ENCODE measurements at places on chromosomes 5 and 9. TPM values are rescaled to one million over a fixed set of nuclear protein-coding genes. Genes with fewer than 3 reads are reported as not detected.

GRCh38 chr5:61974680-61975079, 331.3 kb upstream of the KIF2A start:
- H3K36me3 ChIP-seq: no peaks in the 10 kb centered on the region
- no peak overlapping the region for H3K27ac ChIP-seq
- peak; percentile 11 for DNase-seq
- H3K4me1 ChIP-seq: no peaks in the 10 kb centered on the region

Gene SOHLH1
- not detected for total RNA-seq

DNA sequence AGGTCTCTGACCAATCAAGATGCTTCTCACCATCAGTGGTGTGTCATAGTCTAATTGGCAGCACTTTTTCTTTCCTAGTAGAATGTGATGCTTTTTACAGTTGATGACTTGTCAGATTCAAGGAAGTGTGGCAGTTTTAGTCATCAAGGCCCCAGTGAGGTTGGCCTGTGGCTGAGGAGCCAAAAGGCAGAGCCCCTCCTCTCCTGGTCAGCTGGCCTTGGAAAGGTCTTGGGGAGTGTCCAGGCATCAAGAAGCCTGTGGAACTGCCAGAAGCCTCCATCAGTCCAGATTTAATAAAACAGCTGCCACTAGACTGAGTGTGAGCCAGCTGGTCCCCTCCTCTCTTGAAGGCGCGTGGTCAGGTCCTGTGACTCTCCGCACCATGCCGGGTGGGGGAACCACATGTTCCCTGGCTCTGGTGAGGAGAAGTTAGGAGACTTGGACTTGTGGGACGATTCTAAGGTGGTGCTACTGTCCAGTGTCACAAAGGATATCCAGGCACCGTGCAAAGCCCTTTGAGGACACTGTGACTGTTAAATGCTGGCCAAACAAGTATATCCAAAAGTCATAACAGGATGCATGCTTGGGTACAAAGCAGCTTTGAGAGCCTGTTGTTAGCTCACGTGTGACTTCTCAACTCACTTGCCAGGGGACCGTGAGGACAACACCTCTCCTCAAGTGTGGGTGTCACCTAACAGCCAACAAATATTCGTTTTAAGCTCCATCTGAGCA, 6.1 kb upstream of the ANGPTL2 start:
- H3K4me1 ChIP-seq: no peaks in the 10 kb centered on the region
- DNase-seq: no peak
- H3K27me3 ChIP-seq: peaks cover 2% of the 10 kb centered on the region
- H3K36me3 ChIP-seq: no peaks in the 10 kb centered on the region
- no peak overlapping the region for H3K4me3 ChIP-seq

- H3K4me3 ChIP-seq: no peak overlapping the region
- no peak overlapping the region for H3K27ac ChIP-seq
- no peaks in the 10 kb centered on the region for H3K36me3 ChIP-seq
- DNase-seq: no peak
These were observed 176.4 kb upstream of the PITX1 start for GRCh38 chr5:135210286-135211055.

Gene ADRA1B
- not detected for total RNA-seq

Gene POLR3G
- total RNA-seq: 24.0 TPM

Gene SPATA31C1
- not detected for total RNA-seq

GRCh38 chr5:147892696-147893296, 13.5 kb downstream of the C5orf46 start:
- H3K4me1 ChIP-seq: no peaks in the 10 kb centered on the region
- DNase-seq: no peak
- H3K27ac ChIP-seq: no peak overlapping the region
- peaks cover 8% of the 10 kb centered on the region for H3K27me3 ChIP-seq

Gene SV2C
- 0.07 TPM for total RNA-seq

Gene OBP2A
- not detected for total RNA-seq

DNA sequence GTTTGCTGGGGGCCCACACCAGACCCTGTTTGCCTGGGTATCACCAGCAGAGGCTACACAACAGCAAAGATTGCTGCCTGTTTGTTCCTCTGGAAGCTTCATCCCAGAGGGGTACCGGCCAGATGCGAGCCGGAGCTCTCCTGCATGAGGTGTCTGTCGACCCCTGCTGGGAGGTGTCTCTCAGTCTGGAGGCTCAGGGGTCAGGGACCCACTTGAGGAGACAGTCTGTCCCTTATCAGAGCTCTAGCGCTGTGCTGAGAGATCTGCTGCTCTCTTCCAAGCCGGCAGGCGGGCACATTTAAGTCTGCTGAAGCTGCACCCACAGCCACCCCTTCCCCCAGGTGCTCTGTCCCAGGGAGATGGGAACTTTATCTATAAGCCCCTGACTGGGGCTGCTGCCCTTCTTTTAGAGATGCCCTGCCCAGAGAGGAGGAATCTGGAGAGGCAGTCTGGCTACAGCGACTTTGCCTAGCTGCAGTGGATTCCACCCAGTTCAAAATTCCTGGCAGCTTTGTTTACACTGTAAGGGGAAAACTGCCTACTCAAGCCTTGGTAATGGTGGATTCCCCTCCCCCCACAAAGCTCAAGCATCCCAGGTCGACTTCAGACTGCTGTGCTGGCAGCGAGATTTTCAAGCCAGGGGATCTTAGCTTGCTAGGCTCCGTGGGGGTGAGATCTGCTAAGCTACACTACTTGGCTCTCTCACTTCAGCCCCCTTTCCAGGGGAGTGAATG, 206.0 kb upstream of the TLX3 start:
- no peaks in the 10 kb centered on the region for H3K4me1 ChIP-seq
- H3K36me3 ChIP-seq: no peaks in the 10 kb centered on the region
- no peak overlapping the region for H3K27ac ChIP-seq

- H3K4me3 ChIP-seq: peak overlapping the region; percentile 67
- DNase-seq: no peak
- H3K27me3 ChIP-seq: peaks cover 41% of the 10 kb centered on the region
- no peaks in the 10 kb centered on the region for H3K36me3 ChIP-seq
These were observed 1.2 kb upstream of the TJP2 start for GRCh38 chr9:69172895-69173294.

DNA sequence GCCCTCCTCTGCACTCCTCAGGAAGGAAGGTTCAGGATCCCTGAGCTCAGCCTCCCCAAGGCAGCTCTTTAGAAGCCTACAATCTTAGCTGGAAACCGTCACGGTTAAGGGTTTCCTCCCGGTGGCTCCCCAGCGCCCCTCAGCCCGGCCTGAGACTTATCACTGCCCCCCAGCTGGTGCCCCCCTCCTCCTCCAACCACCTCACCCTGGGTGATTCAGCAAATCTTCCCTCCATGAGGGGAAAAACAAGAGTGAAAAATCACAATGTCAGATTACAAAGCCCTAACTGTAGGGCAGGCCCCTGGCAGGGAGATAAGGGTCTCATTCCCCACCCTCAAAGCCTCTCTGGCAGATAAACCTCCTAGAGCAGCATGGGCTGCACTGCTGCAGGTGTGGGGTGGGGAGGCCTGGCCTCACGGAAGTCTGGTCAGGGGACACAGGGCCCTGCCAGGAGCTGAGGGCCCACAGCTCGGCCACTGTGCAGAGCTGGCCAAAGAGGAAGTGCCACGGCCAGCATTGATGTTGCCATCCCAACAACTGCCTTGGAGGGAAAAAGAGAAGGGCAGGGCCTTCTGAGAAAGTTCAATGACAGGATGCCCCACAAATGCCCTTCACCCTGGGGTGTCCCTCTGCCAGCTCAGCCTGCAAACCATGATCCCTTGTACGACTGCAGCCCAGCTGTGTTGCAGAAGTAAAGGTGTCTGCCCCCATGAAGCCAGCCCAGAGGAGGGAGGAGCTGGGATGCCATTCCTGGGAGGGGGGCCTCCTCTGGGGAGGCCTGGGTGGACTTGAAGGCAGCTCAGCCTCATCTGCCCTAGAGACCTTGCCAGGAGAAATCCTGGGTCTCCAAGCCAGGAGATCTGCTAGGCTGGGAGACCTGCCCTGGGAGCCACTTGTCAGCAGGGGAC, 25.9 kb downstream of the GFI1B start:
- H3K36me3 ChIP-seq: no peaks in the 10 kb centered on the region
- H3K27ac ChIP-seq: no peak overlapping the region
- DNase-seq: no peak
- H3K4me3 ChIP-seq: no peak overlapping the region
- H3K27me3 ChIP-seq: peaks cover 38% of the 10 kb centered on the region
- H3K4me1 ChIP-seq: no peaks in the 10 kb centered on the region

DNA sequence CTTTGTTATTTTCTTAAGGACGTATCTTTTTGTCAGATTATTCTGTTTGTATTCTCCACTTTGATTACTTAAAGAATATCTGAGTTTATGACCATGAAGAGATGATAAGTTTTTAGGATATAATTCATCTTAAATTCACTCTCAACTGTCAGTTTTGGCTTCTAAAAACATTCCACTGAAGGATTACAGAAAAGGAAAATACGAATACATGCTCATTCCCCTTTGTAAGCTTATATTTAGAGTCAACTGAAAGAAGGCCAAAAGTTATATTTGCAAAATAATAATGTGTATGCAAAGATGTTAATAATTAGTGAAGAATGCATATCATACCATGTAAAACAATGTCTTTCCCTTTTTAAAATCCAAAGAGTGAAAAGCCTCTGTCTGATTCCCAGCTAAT, 52.5 kb downstream of the ZNF474 start:
- H3K4me1 ChIP-seq: peaks cover 7% of the 10 kb centered on the region
- H3K27me3 ChIP-seq: peaks cover 10% of the 10 kb centered on the region
- H3K27ac ChIP-seq: no peak overlapping the region
- H3K4me3 ChIP-seq: no peak overlapping the region
- no peak for DNase-seq
- no peaks in the 10 kb centered on the region for H3K36me3 ChIP-seq

Gene RNF20
- 30.6 TPM for total RNA-seq

Gene TUSC1
- 0.25 TPM for total RNA-seq

GRCh38 chr5:100249884-100250269, 285.3 kb upstream of the FAM174A start:
- DNase-seq: no peak
- no peaks in the 10 kb centered on the region for H3K27me3 ChIP-seq
- no peaks in the 10 kb centered on the region for H3K36me3 ChIP-seq
- H3K4me3 ChIP-seq: no peak overlapping the region
- H3K27ac ChIP-seq: no peak overlapping the region
- H3K4me1 ChIP-seq: no peaks in the 10 kb centered on the region

- H3K27me3 ChIP-seq: peaks cover 8% of the 10 kb centered on the region
- H3K4me3 ChIP-seq: no peak overlapping the region
- H3K4me1 ChIP-seq: peaks cover 1% of the 10 kb centered on the region
- H3K27ac ChIP-seq: no peak overlapping the region
- no peak for DNase-seq
These were observed 72.4 kb downstream of the CTSL start for GRCh38 chr9:87798261-87798833.

GRCh38 chr9:124370896-124371582, 44.2 kb downstream of the PSMB7 start:
- peaks cover 13% of the 10 kb centered on the region for H3K36me3 ChIP-seq
- H3K4me1 ChIP-seq: peaks cover 44% of the 10 kb centered on the region
- DNase-seq: no peak

- H3K27me3 ChIP-seq: no peaks in the 10 kb centered on the region
- DNase-seq: no peak
- no peak overlapping the region for H3K27ac ChIP-seq
- H3K36me3 ChIP-seq: no peaks in the 10 kb centered on the region
These were observed 133.4 kb upstream of the SLC30A5 start for GRCh38 chr5:68960456-68960855.

Gene COL15A1
- total RNA-seq: 0.07 TPM

DNA sequence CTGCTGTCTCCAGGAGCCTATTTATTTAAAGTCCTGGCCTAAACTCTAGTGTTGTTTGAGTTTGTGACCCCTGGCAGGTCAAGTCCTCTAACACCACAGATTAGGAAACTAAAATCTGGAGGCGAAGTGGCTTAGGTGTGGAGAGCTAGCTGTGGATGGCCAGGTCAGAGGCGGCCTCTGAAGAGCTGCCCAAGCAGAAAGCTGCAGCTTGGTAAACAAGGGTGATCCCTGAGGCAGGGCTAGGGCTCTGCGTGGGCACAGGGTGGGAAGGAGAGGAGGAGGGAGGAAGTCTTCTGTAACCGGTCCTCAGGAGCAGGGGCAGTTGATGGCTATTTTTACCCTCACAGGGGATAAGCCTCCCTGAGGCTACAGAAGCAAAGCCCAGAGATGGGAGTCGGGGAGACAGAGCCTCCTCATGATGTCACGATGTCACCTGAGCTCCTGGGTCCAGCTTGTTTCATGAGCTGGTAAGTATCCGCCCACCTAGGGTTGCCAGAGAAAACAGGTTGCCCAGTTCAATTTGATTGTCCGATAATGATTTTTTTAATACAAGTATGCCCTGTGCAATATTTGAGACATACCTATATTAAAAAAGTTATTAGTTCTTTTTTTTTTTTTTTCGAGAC, 25.9 kb upstream of the BOD1 start:
- no peaks in the 10 kb centered on the region for H3K4me1 ChIP-seq
- H3K27ac ChIP-seq: no peak overlapping the region
- no peak for DNase-seq
- no peaks in the 10 kb centered on the region for H3K36me3 ChIP-seq

GRCh38 chr5:5751498-5751897, 329.0 kb downstream of the ICE1 start:
- H3K4me1 ChIP-seq: peaks cover 2% of the 10 kb centered on the region
- no peak for DNase-seq

Gene CAMK2A
- total RNA-seq: not detected

GRCh38 chr5:42908086-42908485, 96.4 kb upstream of the SELENOP start:
- peaks cover 10% of the 10 kb centered on the region for H3K27me3 ChIP-seq
- H3K4me3 ChIP-seq: peak overlapping the region; percentile 90
- H3K27ac ChIP-seq: peak overlapping the region; percentile 72
- DNase-seq: no peak
- no peaks in the 10 kb centered on the region for H3K36me3 ChIP-seq
- peaks cover 13% of the 10 kb centered on the region for H3K4me1 ChIP-seq

DNA sequence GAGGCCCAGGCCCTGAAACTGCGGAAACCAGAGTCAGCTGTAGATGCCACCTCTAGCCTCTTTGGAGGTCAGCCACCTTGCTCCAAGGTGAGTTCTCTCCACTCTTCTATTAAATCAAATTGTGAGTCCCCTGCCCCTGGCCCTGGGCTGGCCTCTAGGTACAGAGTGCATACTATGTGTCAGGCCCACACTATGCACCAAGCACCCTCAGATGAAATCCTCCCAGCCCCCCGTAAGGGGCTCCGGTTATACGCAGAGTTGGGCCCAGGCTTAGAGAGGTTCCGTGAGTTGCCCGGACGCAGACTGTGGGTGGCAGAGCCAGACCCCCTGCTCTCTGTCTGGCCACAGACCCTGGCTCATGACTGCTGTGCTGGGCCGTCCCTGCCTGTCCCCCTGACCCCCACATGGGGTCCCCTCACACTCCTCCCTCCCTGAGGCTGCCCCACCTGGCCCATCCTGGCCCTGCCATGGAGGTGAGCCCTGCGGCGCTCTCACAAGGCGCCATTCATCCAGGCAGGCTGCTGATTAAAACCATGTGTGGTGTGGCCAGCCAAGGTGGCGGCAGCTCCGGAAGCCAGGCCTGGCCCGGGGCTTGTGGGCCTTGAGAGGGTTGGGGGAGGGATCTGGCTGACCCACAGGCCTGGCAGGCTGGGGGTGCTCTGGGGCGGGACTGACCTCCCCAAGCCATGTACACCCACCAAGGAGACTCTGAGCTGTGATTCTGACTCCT, 65.5 kb upstream of the SYNPO start:
- no peaks in the 10 kb centered on the region for H3K4me1 ChIP-seq
- DNase-seq: no peak
